ENCODE measurements at places on chromosomes 2 and 18.

GRCh38 chr18:48612917-48613316, 74.1 kb downstream of the CTIF start:
- DNase-seq: no peak

DNA sequence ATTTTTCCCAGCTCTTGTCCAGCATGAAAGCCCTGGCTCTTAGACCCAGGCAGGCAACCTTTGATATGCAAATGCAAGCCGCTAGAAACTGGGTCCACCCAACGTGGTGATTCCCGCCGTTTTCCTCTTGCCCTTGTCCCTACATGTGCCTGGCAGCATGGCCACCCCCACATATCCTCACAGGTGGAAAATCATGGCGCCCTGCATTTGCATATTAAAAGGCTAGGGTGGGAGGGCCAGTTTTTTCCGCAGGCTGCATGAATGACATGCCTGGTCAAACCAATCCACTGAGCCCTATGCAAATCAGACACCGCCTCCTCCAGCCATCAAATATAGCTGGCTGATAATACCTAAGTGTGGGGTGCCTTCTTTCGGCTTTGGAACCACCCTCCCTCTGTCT, 1091.8 kb upstream of the NXPH2 start:
- no peak for DNase-seq

DNA sequence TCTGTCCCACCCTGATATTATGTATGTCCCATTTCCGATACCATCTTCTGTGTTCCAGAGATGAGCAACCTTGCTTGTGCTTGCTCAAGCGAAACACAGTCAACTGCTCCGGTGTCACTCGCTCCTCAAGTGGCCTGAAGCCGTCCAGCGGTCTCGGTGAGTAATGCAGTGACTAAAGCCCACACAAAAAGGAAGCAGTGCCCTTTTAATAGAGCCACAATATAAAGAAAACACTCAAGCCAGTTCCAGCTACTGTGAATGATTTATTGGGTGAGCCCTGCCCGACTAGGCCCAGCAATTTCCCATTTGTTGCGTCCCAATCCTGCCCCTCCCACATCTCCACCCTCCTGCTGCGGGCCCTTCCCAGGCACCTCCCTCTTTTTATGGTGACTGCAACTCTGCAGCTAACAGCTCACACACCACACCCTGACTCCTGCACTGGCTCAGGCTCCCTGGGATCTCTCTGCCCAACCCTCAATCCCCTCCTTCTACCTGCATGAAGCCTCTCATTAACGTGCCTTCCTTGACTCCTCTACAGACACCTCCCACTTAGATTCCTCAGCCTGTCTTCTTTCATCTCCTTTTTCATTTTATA, 44.2 kb upstream of the DSC1 start:
- DNase-seq: peak; percentile 87

DNA sequence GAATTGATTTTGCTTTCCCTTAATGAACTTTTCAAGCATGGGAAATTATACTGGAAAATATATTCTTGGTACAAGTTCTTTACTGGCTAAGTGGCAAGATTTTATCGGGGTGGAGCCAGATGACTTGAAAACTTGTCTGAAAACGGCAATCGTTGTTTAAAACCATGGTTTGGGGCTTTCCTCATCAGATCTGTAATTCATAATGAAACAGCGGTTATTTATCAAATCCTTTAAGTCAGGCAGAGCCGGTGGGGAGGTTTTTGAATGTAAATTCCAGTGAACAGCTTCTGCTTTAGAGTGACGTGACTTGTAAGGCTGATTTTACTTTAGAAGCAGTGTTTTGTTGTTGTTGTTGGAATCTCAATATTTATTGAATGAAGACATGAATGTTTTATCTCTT, 2.6 kb downstream of the SEC11C start:
- DNase-seq: no peak

DNA sequence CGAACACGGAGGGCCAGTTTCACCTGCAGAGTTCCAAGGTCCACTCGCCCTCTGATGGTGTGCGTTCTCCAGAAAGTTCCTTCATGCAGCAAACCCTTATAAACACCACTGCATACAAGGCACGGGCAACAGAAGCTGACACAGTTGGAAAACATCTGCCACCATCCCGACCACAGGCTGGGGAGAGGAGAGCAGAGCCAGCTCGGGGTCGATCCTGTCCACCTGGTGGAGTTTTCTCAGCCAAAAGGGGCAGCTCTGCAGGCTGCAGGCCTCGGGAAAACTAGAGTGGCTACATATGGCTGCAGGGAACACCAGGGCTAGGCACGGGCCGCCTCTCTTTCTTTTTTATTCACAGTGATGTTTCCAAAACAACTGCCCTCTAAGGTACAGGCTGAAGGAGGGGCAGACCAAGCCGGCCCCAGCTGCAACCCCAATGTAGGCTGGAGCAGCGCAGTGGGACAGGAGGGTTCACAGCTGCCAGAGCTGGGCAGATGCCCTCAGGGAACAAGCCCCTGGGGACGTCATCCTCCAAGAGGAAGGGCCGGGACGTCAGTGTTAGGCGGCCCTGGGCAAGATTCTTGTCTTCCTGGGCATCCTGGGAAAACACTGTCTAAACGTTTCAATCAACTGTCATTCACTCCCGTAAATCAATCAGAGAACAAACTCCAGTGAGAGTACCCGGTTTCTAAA, 274.7 kb downstream of the TWIST2 start:
- DNase-seq: no peak

- DNase-seq: no peak
Measured at GRCh38 chr2:170177950-170178781, at the start of gene MYO3B. Gene MYO3B, plus strand, starts transcription at chr2:170178147. Its CDS starts 141 bp downstream, at chr2:170178288.

GRCh38 chr2:149825473-149825872, 237.9 kb upstream of the MMADHC start:
- no peak for DNase-seq

DNA sequence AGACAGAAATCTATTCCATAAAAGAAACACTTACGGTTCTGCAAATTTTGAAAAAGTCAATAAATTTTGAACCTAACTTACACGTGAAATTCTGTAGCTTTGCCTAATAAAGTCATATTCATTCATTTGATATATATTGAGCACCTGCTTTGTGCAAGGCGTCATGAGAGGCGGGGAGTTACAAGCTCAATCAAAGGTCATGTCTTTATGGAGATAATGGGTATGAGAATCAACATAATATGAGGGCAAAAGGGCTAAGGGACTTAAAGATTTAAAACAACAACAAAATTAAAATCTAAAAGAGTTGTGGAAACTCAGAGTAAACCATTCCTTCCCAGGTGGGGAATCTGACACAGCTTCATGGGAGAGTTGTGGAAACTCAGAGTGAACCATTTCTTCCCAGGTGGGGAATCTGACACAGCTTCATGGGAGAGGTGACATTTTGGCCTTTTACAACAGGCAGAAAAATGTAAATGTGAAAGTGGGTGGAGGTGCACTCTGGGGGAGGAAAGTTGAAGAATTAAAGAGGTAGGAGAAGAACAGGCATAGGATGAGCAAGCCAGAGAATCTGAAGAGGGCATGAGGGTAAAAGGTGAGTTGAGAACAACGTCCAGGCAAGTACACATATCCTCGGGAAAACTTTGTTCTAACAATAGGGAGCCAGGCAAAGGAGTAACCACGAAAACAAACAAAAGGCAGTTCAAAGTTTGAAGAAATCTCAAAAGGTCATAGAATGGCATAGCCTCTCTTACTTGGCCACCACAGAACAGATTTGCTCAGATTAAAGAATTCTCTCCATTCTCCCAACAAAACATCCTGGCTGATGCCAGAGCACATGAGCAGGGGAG, 49.5 kb upstream of the CD226 start:
- DNase-seq: no peak

DNA sequence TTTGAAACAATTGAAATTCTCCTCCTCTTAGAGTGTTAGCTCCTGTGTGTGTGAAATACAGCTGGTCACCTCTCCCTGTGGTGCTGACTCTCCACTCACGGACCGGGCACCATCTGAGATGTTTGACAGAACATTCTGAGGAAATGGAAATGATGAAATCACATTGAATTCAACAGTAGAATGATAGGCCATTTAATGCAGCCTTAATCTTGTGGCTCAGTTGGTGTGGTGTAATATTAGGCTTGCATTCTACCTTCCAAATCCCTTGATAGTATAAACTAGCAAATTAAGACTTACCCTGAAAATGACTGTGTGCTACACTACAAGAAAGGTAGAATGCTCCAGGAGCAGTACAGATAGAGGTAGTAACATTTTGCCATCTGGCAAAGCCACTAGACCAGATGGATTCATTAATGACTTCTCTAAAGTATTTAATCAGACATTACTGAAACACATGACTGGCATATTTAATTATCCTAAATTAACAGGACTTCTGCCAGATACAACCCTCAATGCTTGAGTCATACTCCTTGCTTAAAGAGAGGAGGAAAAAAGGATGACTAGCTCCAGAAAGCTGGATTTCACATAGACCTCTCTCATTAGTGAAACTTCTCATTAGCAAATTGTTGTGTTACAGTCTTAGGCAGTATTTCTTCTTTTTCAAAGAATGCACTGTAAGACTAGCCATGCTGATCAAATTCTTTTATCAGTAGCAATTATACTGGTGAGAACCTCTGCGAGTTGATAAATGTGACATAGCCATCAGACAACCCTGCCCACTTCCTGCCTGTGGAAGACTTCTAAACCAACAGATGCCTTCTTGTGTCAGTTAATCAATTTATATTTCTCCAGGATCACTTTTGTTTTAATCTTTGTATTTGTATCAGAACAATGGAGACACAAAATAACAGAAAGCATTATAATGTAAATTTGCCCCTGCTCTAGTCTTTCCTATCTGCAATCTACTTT, 80.6 kb downstream of the EML6 start:
- no peak for DNase-seq

DNA sequence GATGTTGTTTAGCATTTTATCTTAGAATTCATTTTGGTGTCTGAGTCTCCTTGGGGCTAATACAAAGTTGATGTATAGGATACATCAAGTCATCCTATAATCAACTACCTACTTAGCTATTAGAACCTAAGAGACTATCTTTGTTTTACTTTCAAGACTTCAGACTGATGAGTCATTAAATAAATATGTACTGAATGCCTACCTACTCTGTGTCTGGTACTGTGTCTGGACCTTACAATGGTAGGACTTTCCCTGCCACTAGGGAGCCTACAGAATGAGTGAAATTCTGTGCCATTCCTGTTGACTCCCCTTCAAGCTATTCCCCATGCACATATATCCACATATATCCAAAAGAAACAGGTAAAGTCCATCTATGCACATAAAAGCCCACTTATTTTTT, 114.5 kb downstream of the ERBB4 start:
- no peak for DNase-seq

GRCh38 chr2:29281086-29281915, 166.1 kb downstream of the CLIP4 start:
- no peak for DNase-seq

- no peak for DNase-seq
Measured at GRCh38 chr2:200131307-200131706, 175.2 kb upstream of the SPATS2L start.
